NT2/D1 (cell line): ENCODE measurements at places on chromosomes 1 and 21.
A peak's percentile ranks its signal among the peaks of the same experiment; 100 is the strongest.

DNA sequence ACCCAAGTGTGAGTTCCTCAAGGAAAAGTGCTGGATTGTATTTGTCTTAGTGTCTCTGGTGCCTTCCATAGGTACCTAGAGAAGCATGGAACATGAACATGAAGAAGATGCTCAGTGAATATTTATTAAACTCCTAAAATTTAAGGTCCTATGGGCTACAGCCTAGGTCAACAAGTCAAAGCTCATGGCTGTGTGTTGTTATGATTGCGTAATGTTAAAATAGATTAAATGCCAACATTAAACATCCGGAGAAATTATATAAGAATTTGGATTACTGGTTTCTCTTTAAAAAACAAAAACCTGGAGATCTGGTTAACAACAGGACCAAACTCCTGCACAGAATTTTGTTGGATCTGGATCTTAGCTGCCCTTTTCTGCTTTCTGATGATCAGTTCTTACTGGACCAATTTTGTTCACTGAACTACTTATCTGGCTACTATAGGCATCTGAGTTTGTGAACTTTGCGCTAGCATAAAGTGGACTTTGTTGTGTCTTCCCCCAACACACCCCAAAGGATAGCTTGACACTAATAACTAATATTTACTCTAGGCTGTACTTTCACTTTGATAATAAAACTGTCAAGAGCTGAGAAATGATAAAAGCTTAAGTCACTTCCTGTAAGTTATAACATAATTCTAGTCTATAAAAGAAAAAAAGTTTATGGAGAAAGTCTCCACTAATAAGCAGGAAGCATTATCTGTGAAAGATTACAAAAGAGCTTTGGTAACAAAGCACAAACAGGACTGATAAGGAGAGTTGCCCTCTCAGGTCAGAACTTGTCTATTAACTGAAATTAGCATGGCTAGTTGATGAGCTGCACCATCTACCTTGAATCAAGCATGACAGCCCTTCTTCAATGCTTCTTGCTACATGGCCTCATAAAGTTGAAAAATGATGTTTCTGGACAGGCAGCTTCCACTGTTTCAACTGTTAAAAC, 20.7 kb downstream of the F5 start:
- DNase-seq = no peak

DNA sequence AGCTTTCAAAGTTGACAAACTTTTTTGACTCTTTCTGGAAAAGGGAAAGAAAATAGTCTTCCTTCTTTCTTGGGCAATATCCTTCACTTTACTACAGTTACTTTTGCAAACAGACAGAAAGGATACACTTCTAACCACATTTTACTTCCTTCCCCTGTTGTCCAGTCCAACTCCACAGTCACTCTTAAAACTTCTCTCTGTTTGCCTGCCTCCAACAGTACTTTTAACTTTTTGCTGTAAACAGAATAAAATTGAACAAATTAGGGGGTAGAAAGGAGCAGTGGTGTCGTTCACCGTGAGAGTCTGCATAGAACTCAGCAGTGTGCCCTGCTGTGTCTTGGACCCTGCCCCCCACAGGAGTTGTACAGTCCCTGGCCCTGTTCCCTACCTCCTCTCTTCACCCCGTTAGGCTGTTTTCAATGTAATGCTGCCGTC, 160.8 kb upstream of the SGIP1 start:
- no peak for DNase-seq

DNA sequence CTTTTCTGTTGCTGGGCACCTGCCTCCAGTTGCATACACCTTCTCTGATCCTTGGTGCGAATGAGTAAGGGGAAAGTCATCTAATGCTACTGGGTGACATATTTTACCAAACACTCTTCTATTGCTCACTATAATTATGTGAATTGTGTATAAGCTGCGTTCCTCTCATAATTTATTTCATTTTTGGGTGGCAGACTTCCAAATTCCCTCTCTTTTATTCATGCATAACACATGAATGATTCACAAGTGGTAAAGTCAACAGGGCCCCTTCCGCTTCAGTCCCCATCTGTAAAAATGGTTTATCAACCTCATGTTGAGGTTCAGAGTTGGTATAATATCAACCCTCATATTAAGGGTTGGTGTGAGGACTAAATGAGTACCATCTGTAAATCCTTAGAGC, 3.2 kb upstream of the QSOX1 start:
- DNase-seq = no peak

GRCh38 chr1:228030451-228031201, 23.8 kb downstream of the WNT3A start:
- DNase-seq = no peak

GRCh38 chr1:237814319-237814924, 76.3 kb downstream of the ZP4 start:
- DNase-seq = peak; percentile 54

GRCh38 chr1:21669258-21670058, at the start of gene RAP1GAP:
Gene RAP1GAP, minus strand, starts transcription at chr1:21669357. Its CDS starts 49,325 bp downstream, at chr1:21620032.
- DNase-seq = no peak

DNA sequence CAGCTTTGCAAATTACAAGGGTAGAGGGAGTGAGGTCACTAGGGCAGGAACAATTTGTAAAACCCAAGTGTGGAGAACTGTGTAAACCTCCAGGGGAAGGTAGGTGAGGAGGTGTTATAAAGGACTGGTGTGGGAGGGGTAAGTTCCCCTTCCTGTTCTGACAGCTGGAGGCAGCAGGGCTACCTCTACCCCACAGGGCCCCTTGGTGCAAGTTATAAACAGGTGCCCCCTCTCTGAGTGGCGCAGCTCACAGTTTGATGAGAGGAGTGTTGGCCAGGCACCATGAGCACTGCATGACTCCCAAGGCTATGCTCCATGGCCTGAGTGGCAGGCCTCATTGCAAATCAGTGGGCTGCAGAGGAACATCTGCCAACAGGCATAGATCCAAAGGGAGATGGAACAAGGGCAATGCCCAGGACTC, 41.0 kb downstream of the MFSD2A start:
- no peak for DNase-seq

DNA sequence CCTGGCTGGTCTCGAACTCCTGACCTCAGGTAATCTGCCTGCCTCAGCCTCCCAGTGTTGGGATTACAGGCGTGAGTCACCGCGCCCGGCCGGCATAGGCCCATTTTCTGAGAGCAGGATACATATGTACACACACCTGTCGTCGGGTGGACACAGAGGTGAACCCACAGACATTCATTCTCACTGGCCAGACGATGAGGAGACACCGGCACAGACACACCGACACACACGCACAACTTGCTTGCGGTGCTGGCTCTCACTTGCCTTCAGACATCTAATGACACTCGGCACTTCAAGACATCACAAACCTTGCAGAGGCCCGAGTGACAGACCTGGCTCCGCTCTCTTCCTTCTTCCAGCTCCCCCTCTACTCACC, 579 bp downstream of the PTCH2 start:
- DNase-seq = no peak

DNA sequence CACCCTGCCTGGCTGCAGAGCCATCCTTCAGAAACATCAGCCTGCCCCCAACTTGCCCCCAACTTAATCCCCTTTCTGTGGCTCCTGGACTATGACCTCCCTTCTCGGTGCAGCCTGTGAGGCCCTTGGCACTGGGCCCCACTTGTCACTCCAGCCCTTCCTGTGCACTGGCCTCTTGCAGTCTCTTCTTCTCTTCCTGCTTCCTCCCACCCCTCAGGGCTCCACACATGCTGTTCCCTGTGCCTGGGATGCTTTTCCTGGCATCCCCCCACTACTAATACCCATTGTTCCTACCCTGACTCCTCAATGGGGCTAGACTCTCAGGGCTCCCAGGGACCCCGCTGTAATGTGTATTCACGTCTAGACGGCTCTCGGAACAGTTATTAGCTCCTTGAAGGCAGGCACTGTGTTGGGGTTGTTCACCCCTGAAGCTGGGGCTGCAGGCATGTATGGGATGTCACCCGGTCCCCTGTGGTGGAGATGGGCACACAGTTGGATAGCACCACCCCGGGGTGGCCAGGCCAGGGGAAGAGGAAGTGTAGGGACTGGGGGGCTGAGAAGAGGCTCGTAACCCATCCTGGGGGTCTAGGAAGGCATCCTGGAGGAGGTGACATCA, 4.5 kb downstream of the LDLRAD1 start:
- DNase-seq = no peak

- DNase-seq = peak; percentile 40
Observed at GRCh38 chr1:57860325-57860724, 436.5 kb upstream of the DAB1 start.

- DNase-seq = no peak
Observed at GRCh38 chr1:223037845-223038244, 105.2 kb downstream of the TLR5 start.

- DNase-seq = no peak
Observed at GRCh38 chr1:211975152-211975941, 60.0 kb downstream of the INTS7 start.

DNA sequence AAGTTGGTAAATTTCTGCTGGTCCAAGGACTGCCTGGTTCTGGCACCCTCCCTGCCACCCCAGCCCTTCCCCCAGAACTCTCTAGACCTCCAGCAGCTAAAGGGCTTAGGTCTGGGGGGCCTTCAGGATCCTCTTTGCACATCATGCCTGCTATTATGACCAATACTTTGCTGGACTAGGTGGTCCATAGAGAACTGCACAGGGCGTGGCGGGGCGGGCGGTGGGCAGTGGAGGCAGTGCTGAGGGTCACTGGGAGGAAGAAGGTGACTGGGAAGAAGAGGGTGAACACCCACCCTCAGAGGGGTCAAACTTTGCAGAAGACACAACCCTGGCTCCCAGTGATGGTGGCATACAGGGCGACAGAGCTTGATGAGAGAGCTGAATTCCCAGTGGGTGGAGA, 18.2 kb downstream of the CDK18 start:
- DNase-seq = no peak

GRCh38 chr1:228933753-228934152, 198.5 kb downstream of the RHOU start:
- no peak for DNase-seq

DNA sequence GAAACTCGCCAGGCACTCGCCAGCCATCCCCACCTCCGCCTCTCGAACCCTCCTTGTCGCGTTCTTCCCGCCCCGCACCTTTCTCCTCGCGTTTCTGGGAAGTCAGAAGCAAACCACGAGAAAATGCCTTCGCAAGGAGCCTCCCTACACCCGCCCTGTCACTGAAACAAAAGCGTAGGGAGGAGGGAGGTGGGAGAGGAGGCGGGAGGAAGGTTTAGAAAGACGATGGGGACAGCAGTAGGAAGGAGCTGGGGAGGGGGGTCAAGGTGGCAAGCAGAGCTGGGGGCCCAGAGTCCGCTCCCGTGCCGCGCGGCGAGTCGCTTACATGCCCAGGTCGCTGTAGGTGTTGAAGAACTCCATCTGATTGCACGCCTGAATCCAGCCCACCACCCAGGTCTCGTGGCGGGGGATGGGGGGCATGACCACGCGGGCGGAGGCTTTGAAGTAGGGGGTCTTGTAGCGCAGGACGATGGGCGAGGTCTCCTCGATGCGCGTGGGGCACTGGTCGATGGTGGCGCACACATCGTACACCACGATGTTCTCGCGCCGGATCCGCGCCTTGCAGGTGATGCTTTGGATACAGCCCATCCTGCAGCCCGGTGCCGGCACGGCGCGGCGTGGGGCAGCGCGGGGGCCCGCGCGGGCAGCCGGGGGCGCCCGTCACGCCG, 1.0 kb downstream of the FAM78B start:
- DNase-seq = peak; percentile 47

- no peak for DNase-seq
Observed at GRCh38 chr21:14687268-14687625, 141.1 kb upstream of the SAMSN1 start.

DNA sequence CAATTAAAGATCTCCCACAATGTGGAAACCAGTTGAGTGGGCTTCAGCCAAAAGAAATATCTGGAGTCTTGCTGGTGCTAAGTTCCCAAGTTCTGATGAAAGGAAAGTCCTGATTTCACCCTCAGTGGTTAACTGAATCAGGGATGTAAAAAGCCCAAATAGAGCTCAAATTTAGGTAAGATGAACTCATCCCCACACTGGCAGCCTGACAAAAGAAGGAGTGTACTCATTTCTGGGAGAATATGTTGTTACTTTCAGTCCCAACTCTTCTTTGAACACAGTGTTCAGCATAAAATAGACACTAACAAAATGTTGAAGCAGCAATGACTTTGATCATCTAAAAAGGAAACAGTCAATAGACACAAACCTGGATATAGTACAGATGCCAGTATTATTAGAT, 91.7 kb downstream of the CHRM3 start:
- no peak for DNase-seq

DNA sequence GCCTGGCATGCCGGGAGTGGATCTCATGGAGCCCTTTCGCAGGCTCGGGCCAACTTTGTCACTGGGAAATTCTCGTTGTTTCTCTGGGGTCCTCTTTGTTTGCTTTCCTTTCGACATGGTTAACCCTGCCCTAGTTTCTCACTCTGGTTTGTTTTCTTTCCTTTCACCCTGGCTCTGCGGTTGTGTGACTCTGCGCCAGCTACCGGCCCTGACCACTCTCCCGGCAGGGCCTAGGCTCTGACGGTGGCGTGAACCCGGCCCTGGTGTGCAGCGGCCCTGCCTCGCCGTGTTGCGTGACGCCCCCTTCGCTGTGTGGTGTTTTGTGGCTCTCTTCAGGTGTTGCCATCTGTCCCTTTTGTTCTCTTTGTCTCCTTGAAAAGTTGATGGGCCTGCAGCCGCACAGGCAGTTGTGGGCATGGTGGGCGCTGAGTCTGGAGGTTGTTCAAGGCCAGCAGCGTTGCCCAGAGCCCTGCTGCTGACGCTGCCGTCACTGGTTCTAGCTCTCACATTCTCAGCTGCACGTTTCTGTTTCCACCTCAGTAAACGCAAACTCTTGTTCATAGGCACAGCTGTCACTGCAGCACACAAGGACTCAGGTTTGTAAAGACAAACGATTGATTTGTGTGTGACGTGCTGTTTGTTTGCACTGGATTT, 64.6 kb upstream of the DIP2A start:
- no peak for DNase-seq

- DNase-seq = no peak
Observed at GRCh38 chr1:208069317-208069716, 158.4 kb upstream of the CD34 start.

DNA sequence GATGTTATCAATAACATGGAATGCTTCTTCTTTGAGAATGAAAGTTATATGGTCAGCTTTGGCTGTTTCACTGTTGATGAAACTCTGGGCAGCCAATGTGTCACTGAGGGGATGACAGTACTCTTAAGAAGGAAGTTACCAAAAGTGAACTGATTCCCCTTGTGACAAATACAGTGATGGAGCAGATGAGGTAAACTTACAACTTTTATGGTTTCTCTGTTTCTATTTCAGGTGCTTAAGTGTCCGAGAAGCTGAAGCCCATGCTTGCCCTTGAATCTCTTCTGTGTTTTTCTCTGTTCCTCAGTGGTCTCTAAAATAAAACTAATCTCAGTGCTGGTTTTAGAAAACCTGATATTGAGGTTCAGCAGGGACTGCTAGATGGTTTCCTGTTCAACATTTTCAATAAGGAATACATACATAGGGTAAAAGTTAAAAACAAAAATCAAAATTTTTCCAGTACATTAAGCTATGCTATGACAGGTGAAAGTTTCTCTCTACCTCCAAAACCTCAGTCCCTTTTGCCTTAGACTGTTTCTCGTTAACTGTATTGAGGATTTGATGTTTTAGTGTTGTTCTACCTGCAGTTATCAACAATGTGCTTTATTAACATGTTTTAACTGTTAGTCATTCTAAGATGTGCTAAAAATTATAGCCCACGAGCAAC, 454.4 kb upstream of the ADGRL4 start:
- no peak for DNase-seq

GRCh38 chr1:176816232-176816631, 348.3 kb downstream of the ASTN1 start:
- no peak for DNase-seq
